ENCODE measurements at places on chromosomes 3 and 15.
A peak's percentile ranks its signal among the peaks of the same experiment; 100 is the strongest.

DNA sequence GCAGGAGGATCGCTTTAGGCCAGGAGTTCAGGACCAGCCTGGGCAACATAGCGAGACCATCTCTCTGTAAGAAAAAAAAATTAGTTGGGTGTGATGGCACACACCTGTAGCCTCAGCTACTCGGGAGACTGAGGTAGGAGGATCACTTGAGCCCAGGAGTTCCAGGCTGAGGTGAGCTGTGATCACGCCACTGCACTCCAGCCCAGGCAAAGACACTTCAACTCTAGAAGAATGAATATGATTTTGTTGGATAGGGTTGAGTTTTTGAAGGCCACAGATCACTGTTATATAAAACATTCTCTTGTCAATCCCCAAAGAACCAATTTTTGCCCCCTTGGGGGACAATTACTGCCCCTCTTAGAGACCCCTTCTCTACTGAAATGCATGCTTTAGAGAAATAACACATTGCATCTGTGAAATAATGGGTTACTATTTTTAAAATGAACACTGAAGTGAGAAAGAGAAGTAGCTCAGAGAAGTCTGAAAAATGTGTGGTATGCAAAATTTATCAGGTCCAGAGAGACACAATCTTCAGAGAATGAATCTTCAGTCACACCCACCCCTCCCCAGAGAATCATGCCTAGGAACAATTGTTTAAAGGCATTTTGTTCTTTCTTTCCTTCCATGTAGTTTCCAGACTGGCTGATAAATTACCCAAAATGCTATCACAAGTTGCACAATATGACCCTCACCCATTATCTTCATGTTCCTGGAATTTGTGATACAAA lies 42.7 kb downstream of the METTL6 start:
- DNase-seq: no peak

GRCh38 chr3:152319831-152320617 lies 51.3 kb downstream of the MBNL1 start:
- DNase-seq: no peak

DNA sequence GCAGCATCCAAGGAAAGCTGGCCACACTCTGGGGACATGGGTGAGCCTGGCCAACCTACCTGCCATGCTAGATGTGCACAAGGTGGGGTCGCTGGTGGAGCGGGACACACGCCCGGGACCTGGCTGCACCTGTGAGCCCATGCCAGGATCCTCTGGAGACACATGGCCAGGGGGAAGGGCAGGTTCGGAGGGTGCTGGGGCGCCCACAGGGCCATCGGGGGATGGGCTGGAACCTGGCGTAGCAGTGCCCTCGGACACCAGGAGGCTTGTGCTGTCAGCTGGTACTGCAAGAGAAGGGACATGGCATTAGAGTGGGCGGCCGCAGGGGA lies 143.4 kb downstream of the NSMCE3 start:
- no peak for DNase-seq

- no peak for DNase-seq
Measured at GRCh38 chr3:151856118-151856517, 17.3 kb upstream of the SUCNR1 start.

- no peak for DNase-seq
Measured at GRCh38 chr15:55912982-55913381, 80.4 kb downstream of the NEDD4 start.

DNA sequence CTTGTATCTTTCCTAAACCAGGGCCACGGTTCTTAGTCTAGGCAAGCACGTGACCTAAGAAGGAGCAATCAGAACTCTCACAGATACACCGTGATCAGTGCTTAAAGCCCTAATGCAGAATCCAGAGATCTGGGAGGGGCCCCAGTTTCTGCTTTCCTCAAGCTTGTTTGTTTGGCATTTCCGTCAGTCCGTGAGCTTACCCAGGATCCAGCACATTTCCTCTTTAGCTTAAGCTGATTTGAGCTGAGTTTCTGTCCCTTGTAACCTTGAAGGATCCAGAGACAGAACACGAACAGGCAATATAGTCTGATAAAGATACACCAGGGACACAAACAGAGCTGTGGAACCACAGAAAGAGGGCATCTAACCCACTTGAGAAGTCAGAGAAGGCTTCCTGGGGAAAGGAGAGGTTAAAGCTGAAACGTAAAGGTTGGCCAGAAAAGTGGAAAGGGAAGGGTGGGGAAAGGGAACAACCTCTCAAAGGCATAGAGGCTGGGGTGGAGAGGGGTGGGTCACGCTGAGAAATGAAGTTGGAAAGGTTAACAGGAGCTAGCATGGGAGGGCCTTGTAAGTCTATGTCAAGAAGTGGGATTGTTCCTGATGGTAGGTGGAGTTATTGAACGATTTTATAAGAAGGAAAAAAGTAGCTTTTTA lies 42.1 kb upstream of the RARB start:
- DNase-seq: no peak

DNA sequence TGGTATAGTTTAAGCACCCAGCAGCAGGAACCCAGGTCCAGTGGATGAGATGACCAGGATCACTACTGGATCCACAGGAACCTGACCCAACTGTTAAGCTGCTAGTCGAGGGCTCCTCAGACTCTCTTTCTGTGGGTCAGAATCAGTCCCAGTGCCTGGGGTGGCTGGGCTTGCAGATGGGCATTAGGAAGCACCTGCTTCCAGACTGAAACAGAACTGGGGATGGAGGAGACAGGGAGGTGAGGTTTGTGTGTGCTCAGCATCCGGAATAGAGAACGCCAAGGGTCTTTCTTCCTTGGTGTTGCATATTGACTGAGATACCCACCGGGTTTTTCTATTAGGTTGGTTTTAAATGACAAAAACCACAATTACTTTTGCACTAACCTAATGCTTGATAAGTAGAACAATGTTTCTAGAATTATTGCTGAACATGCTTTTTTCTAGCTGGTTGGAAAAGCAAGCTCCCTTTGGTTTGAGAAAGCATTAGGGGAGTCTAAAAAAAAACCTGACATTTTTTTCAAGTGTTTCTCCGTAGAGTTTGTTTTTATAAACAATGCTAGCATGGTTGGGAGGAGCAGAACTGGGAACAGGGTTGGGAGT lies 779 bp downstream of the ST3GAL6 start:
- DNase-seq: no peak

DNA sequence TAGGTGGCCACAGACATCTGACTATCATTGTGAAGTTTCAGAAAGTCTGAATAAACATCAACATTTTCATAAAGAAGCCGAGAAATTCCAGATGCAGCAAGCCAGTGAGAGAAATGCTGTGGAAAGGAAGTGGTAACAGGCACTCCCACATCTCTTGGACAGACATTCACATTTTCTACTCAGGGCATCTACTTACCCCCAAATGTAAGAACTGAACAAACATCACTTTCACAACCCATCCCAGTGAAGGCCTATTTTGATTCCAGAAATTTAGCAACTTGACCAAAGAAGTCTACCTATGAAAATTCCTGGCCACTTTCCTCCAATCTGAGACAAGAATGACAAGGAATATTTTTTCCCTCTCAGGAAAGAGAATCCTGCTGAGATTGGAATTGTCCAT lies 224.8 kb upstream of the DCBLD2 start:
- no peak for DNase-seq

GRCh38 chr3:198043119-198043518 lies 83.1 kb downstream of the LMLN start:
- no peak for DNase-seq

- DNase-seq: no peak
Measured at GRCh38 chr3:127738192-127738840, 65.6 kb downstream of the ABTB1 start.

- DNase-seq: no peak
Measured at GRCh38 chr3:129425213-129425612, 3.2 kb downstream of the EFCAB12 start.

GRCh38 chr3:193896419-193896818 lies 239.5 kb upstream of the HES1 start:
- no peak for DNase-seq

DNA sequence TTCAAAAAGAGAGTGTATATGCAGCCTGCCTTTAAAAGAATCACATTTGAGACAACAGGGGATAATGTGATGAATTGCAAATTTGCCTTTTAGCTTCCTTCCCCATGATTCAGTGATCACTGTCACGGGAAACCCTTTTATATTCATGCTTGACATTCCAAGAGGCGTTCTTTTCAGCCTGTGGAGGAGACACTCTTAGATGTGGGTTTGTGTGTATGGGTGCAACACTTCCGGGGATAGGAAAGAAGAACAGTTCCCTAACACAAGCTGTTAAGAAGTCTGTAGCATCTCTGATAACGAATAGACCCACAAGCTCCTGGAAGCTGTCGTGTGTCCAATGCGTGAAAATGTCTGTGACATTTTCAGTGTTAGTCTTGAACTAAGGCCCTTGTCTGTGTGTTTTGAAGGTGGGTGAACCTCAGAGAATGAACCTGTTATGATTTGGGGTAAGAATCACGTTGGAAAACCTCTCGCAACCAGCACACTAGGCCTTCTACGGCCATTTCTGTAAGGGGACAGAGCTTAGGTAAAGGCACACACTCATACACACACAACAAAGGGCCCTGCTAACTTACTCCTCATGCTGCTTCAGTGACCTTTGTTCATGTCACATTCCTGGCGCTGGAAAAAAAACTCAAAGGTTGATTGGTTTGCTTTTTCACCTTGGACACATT lies 229.2 kb upstream of the ST8SIA2 start:
- DNase-seq: peak; percentile 40

- DNase-seq: no peak
Measured at GRCh38 chr15:64907991-64908390, 3.7 kb upstream of the ANKDD1A start.

GRCh38 chr3:78647726-78648125 lies 1120.1 kb downstream of the ROBO1 start:
- DNase-seq: no peak

DNA sequence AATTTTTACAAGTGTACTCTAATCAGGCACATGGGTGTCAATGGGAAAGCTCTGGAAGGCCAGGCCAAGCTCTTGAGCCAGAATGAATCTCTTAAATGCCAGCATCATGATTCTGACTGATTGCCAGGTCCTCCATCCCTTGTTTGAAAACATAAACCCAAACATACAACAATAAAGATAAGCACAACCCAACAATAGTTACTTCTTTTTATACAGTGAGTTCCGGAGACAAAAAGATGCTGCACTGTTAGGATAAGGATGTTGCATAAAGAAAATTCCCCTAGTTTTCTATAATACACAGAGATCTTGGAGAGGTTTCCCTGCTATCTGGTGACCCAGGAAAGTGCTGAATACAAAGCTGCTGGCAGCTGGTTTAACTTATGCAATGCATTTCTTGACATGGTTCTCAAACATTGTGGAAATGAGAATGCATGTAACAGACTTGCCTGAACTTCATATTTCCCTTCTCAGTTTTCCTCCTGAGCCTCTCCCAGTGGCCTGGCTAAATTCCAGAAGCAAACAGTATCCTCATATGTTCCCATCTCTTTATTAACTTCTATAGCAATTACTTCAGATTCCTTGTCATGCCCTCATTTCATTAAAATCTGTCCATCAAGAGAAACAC lies 180.1 kb upstream of the PRICKLE2 start:
- DNase-seq: no peak

GRCh38 chr3:46191730-46192129 lies 16.4 kb downstream of the CCR1 start:
- no peak for DNase-seq

GRCh38 chr15:48493763-48494225 lies 151.7 kb downstream of the FBN1 start:
- DNase-seq: no peak

GRCh38 chr15:44968475-44968874 lies 12.0 kb downstream of the TERB2 start:
- DNase-seq: no peak

DNA sequence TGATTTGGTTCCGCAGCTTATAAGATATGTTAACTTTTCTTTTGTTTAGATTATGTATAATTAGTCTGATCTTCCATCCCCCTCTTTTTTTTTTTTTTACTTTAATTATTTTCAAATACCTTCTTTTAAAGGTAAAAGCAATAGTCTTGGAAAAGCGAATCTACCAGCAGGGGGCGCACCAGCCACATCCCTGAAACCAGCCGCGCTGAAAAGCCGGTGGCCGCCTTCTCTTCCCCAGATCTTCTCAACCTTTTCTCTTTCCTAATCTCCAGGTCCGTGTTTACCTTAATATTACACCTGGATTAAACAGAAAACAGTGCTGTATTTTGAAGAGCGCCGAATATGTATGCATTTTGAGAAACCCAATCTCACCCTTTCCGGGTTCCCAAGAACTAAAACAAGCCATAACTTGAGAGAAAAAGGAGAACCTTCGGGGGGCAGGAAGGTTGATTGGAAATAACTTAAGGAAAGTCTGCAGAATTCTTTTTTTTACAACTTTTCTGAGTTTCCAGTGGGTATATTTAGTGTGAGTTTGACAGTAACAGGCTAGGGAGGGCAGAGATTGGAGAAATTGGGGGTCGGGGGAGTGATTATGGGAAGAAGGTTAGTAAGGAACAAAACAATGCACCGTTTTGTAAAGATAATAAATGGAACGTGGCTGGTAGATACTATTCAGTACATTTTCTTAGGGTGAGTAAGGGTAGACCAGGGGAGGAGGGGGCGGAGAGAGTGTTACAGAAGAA lies 2.0 kb upstream of the SOX2 start:
- no peak for DNase-seq

DNA sequence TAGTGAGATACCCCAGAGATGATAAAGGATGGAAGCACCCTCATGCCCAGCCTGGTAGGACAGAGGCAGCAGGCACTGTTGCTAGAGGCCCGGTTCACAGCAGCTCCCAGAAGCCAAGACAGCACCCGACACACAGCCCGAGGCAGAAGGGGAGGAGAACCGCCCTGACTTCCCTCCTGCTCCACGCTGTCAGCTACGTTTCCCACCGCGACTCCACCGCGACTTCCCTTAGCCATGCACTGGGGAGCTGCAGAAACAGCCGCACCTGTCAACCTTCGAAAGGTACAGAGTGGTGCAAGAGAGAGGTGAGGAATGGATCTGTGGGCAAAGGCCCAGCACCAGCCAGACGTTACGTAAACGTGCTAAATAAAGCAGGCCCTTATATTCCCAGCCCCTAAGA lies 529.2 kb downstream of the GABRG3 start:
- no peak for DNase-seq

- DNase-seq: peak; percentile 74
Measured at GRCh38 chr3:152269056-152269830, 514 bp downstream of the MBNL1 start.

DNA sequence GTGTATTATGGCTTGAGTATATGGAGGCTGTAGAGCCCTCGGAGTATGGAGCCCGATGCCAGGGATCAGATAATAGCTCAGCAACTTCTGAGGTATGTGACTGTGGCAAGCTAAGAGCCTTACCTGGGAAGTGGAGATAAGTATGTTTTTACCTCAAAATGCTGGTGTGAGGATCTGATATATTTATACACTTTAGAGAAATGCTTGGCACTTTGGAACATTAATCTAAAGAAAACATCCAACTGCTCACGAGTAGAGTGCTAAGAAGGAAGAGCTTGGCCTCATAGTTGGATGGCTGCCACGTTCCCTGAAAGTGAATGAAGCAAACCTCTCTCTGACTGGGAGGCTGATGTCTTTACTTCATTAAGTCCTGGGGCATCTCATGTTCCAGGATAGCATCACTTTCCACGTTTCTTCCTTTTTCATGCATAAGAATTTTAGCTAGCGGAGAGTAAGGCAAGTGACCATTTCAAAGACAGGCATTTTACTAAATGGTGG lies 58.9 kb upstream of the GOLGA8J start:
- peak; percentile 26 for DNase-seq

Data from AG04449 (cell line).